ENCODE measurements at places on chromosomes 1 and 21.
A peak's percentile ranks its signal among the peaks of the same experiment; 100 is the strongest.

DNA sequence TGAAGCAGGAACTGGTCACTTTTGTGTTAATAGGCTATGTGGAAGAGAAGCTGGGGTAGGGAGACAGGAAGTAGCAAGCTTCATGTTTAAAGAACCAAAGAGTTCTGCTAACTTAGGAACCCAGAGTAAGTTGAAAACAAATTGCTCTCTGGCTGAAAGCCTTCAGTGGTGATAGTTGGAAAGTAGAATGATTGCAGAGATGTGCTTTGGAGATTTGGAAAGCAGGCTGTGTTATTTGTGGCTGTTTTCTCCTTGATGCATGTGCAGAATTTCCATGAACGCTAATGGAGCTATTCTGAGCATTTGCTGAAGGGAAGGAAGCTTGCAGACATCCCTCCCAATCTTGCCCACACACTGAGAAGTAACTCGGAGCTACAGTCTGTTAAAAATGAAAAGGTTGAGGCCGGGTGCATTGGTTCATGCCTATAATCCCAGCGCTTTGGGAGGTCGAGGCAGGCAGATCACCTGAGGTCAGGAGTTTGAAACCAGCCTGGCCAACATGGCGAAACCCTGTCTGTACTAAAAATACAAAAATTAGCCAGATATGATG lies 45.7 kb downstream of the TCEANC2 start:
- DNase-seq, result no peak

GRCh38 chr1:199113265-199113869 lies 474.5 kb downstream of the PTPRC start:
- peak; percentile 35 for DNase-seq

DNA sequence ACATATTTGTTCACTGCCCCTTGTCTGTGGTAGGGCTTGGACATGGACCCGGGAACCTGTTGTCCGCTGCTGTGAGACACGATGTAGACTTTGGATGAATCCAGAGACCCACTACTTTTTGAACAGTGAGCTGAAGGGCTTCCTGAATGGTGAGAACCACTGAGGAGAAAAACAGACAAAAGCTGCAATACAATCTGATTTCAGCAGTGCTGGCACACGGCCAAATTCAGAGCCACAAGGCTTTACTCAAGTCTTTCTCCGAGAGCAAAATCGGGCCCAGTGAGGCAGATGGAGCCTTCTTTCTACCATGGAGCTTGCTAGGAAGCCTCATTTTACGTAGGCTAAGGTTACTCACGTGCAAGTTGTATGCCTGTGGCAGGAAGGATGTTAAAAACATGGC lies 197.6 kb downstream of the SIPA1L2 start:
- DNase-seq, result no peak

- no peak for DNase-seq
Measured at GRCh38 chr1:186735463-186735862, 55.2 kb upstream of the PTGS2 start.

DNA sequence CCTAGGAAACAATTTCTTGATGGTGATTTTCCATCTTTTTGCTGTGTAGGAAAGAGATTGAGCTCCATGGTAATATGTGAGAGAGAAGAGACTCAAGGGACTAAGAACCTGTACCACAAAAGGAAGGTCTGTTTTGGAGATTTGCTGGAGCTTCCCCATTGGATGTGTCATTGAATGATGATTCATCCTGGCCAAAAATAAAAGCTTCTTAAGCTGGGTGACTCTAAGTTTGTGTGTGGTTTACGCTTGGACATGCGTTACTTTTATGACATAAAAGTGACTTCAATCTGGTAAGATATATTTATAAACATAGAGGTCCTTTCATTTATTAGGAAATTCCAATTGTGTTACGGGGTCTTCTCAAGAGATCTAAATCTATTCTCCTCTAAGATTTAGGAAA lies 17.4 kb upstream of the IL19 start:
- DNase-seq, result no peak

DNA sequence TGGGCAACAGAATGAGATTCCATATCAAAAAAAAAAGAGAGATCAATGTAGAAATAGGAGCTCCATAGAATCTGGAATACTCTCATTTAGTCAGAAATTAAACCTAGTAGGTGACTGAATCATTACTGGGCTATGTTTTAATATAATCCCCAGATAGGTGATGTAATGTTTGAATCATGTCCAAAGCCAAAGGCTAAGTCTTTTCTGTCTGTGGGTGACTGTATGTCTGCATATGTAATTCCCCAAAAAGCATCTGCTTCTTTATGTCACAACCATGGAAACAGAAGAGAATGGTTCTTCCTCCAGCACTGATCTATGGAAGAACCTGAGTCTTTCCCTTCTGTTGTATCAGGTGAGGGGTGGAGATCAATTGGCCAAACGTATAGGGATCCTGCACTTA lies 5.8 kb downstream of the LAMC2 start:
- DNase-seq, result no peak

DNA sequence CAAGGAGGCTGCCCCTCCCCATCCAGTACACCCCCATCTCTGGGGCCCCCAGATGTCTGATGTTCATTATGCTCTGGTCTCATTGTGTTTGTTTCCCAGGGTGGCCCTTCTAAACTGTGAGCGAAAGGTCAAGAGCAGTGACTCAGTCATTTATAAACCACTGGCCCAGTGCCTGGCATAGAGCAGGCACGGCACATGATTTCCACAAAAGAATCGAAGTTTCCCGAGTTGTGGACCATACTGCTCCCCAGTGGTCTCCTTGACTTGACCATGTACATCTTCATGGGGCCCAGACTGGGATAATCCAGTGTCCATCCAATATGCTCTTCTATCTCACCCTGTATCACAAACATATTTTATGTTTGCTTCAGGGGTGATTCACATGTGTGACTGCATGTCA lies 153.3 kb downstream of the NR5A2 start:
- DNase-seq, result peak; percentile 25

GRCh38 chr21:38613686-38614085 lies 115.4 kb upstream of the ERG start:
- no peak for DNase-seq

- no peak for DNase-seq
Measured at GRCh38 chr1:167899253-167899681, 14.7 kb downstream of the ADCY10 start.

DNA sequence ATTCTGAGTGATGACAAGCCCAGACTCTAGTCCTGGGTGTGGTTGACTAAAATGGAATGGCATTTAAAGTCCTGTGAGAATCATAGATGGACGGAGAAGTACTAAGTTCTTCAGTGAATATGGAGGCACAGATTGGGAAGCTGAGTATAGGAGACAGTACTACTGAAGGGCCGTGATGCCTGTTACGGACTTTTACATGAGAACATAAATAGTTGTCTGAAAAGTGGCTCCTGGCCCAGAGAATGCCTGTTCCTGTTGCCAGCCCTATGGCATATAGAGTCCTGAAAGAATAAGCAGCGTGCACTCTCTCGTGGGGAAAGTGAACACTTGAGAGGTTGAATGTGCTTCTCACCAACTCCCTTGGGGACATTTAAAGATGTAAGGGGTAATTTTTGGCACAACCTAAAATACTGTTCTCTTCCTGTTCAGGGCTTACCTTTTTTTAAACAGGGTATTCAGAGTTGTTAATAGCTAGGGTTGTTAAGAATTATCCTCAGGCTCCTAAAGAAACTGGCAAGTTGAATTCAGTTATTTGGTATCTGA lies 20.4 kb downstream of the CCT8 start:
- DNase-seq, result no peak

DNA sequence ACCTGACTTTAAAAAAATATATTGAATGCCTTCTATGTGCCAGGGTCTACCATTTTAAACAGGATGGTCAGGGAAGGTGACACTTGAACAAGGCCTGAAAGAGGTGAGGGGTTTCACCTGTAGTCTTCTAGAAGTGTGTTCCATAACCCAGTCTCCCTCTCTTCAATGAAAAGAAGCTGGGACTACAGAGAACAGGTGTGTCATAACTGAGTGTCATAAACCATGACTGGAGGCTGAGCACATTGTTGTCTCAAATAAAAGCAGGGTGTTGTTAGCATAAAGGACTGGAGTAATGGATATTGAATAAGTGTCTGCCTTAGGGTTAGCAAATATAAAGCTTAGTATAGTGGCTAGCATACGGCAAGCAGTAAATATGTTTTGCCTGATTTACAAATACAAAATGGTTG lies 65.4 kb downstream of the SYDE2 start:
- no peak for DNase-seq

- no peak for DNase-seq
Measured at GRCh38 chr1:225928186-225929175, 4.4 kb upstream of the PYCR2 start.

DNA sequence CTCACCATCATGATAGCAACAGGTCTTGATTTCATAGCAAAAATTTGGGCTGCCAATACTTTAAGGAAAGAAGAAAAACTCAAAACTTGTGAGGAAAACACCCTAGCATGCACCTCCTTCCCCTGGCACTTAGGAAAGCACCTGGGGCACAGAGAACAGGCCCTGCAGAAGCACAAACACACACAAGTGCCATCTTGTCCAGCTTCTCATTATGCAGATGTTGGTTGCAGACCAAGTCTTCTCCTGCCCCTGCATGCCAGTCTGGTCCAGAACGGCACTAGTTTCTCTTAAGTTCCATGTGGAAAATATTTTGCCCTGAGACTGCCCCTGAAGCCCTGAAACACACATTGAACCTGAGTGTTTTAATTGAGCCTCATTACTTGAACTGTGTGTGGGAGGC lies 6.3 kb upstream of the ETV3 start:
- no peak for DNase-seq

DNA sequence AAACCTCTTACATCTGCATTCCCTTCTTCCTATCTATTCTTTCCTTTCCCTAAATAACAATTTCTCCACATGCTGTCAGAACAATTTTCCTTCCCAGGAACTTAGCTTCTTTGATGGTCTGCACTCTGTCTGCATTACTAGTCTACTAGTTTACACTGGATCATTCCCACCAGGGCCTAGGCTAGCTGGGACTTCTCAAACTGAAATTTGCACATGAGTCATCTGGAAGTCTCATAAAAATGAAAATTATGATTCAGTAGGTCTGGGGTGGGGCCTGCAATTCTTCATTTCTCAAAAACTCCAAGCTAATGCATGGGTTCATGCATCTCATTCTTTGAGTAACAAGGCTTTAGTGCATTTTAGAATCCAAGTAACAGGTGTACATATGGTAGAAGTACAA lies 74.2 kb downstream of the GABPA start:
- DNase-seq, result no peak

GRCh38 chr1:48611841-48612240 lies 139.8 kb upstream of the SPATA6 start:
- no peak for DNase-seq

DNA sequence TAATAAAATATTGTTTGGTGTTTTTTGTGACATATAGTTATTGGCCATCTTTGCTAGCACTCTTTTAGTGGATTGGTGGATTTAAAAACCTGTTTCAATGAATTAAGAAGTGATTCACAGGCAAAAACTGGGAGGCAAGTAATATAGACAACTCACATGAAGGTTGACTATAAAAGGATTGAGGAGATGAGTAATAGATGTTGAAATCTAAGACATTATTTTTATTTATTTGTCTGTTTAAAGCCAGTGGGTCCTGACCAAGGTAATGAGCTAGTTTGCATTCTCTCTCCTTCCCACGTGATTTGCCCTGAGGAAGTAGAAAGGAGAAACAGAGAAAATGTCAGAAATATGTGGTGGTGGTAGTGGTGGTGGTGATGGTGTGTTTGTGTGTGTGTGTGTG lies 351.5 kb upstream of the ZP4 start:
- DNase-seq, result no peak

- DNase-seq, result no peak
Measured at GRCh38 chr21:30518876-30519275, 16.9 kb upstream of the KRTAP19-5 start.

DNA sequence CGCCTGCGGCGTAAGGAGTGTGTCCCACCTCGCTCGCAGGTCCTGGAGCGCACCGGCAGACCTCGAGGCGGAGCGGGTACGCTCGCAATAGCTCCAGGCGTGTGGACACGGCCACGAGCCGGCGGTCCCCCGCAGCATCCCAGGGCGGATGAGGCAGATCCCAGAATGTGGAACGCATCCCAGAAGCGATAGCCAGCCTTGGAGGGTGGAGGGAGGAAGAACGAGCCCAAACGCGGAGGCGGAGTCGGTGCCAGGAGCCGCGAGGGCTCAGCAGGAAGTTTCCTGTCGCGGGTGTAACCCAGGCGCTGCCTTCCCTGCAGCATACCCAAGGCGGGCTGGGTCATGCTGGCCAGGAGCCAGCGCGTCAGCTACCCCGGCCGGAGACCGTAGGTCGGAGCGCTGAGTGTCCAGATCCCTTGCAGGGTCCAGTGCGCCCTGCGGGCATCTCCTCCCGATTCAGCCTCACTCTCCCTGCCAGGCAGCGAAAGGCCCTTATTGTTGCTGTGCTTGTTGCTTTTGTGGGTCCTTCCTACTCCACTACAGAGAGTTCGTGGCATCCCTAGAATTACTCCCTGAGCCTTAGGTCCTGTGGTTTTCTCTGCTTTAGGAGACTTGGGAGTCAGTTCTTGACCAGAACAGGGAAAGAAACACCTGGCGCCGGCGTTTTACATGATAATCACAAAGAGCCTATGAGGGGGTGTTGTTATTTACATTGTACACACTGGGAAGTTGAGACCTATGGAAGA lies 27.7 kb downstream of the STYXL2 start:
- no peak for DNase-seq

GRCh38 chr1:43144237-43144636 lies 27.9 kb downstream of the EBNA1BP2 start:
- no peak for DNase-seq

- no peak for DNase-seq
Measured at GRCh38 chr1:145796753-145797152, 27.1 kb downstream of the RNF115 start.

DNA sequence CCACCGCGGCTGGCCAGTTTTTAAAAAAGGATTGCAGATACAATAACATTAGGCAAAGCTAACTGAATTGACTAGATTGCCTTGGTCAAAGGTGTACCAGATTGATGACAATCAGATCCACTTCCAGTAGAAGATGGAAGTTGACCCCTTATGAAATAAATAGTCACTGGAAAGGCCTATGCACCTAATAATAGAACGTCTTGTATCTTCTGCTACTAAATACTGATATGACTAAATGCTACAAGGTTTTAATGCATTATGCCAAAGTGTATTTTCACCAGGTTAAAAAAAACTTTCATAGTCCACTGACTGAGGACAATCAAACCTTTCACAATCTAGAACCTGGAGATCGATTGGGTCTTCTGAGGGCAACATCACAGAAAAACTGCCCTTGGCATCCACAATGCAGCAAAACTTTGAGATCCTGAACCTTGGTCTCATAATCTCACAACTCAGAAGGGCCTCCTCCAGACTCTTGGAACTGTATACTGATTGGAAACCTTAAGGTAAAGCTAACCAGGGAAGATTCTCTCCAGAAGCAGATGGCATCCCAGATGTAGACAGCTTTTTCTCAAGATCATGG lies 7.8 kb upstream of the RBBP5 start:
- no peak for DNase-seq

Measured in Panc1 (cell line).